ENCODE measurements at places on chromosomes 4 and X.

- DNase-seq = no peak
These were observed 211.1 kb downstream of the RELL1 start for GRCh38 chr4:37475087-37475486.

GRCh38 chr4:5770051-5770450 lies 59.0 kb downstream of the EVC start:
- DNase-seq = no peak

DNA sequence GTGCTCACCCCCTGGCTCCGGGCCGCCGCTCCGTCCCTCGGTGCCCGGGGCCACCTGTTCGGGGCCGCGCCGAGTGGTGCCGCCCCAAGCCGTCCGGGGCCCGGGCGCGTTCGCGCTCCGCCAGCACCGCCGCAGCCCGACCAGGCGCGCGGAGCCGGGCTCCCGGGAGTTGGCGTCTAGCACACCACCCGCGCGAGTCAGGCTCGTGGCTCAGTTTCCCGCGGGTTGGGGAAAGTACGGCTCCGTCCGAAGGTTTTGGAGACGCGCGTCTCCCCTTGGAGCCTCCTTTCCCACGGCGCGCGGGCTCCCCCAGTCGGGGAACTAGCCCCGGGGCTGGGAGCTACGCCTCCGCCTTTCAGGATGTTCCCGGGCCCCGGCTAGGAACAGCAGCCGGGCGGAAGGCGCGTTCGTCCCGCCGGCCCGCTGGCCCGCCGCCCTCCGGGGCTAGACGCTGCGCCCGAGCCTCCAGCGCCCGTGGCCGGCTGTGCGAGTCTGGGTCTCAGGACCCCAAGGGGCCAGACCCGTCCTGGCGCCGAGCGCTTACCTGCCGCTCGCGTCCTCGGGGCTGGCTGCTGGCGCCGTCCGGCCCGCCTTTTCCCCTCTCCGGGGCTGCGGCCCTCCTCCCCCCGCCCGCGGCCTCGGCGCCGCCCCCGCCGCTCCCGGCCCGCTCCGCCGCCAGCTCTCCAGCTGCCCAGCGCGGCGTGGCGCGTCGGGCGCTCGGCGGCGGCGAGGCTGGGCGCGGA lies at the start of gene ADGRG2:
ADGRG2 (minus strand) TSS at position 571 of the 743 bp plus-strand sequence. CDS start 53,634 bp downstream, outside the sequence.
- peak; percentile 83 for DNase-seq

GRCh38 chrX:103343105-103343504 lies 13.1 kb downstream of the TCEAL7 start:
- DNase-seq = no peak

GRCh38 chr4:139633195-139633594 lies 32.4 kb upstream of the MGST2 start:
- no peak for DNase-seq

DNA sequence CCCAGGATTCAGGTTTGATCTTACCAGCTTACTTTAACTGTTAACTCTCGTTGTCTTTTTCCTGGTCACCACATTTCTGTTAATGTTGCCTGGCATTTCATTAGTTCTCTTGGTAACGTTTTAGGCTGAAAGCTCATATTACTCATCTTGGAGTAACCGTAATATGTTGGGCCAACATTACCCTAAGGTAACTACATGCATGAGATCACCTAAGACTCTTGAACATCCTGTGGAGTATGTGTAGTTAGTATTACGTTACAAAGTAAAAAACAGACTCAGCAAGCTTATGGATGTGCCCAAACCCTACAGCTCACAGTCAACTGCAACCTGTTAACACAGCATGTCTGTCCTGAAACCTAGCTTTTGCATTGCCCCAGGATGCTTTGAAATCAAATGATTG lies 203.3 kb upstream of the HS3ST1 start:
- DNase-seq = no peak

- no peak for DNase-seq
These were observed 88.4 kb upstream of the TLL1 start for GRCh38 chr4:165784672-165785071.

DNA sequence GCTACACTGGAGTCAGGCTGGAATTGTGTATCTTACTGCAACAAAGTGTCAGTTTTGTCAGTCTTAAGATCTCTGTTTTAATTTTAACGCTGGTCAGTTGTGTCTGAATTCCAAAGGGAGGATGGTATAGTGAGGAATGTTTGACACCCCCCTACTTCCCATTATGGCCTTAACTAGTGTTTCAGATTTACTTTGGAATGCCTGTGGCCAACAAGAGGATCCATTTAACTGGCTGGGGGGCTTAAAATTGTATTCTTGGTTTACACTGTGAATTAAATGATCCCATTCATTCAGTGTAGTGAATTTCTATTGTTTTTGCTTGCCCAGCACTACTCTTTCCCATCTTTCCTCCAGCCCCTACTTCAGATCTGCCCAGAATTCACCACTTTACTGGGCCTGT lies 75.8 kb upstream of the IQCM start:
- DNase-seq = no peak

- DNase-seq = no peak
These were observed 7.2 kb upstream of the DDX60L start for GRCh38 chr4:168487282-168488035.

GRCh38 chrX:95628796-95629195 lies 1055.8 kb upstream of the DIAPH2 start:
- DNase-seq = no peak

DNA sequence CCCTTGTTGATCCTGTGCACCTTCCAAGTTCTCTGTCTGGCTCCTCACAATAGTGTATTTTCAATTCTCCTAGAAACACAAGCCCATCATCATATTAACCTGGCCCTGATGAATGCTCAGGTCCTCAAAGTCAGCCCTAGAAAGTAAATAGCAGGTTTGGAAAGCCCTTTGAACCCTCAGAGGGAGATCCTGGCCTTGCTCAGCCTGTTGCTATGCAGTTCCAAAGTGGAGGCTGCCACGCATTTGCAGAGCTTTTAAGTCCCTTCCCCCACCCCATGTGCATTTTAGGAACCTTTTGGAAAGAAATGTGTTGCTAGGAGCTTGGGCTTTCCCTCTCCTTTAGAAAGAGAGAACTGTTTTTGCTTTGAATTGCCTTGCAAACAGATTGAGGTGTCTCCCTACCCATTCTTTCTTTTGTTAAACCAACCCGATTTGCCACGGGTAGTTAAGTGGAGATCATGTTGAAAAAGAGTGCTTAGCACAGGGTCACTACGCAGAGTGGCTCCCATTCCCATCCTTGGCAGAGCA lies 12.2 kb downstream of the MAMLD1 start:
- DNase-seq = no peak

GRCh38 chr4:1792832-1793495 lies at the start of gene FGFR3:
FGFR3 (plus strand) TSS chr4:1793293; CDS start chr4:1793935, 642 bp downstream.
- DNase-seq = no peak

DNA sequence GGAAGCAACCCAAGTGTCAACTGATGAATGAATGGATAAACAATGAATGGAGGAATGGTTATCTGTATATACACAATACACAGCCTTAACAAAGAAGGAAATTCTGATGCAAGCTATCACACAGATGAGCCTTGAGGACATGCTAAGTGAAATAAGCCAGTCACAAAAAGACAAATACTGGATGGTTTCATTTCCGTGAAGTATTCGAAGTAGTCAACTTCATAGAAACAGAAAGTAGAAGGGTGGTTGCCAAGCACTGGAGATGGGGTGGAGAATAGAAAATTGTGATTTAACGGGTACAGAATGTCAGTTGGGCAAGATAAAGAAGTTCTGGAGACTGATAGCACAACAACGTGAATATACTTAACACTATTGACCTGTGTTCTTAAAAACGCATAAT lies 28.2 kb downstream of the CENPU start:
- DNase-seq = no peak

- peak; percentile 93 for DNase-seq
These were observed 14.5 kb downstream of the SPACA5 start for GRCh38 chrX:48021026-48021900.

GRCh38 chr4:84965553-84966381 lies 723 bp downstream of the WDFY3 start:
- DNase-seq = peak; percentile 84

DNA sequence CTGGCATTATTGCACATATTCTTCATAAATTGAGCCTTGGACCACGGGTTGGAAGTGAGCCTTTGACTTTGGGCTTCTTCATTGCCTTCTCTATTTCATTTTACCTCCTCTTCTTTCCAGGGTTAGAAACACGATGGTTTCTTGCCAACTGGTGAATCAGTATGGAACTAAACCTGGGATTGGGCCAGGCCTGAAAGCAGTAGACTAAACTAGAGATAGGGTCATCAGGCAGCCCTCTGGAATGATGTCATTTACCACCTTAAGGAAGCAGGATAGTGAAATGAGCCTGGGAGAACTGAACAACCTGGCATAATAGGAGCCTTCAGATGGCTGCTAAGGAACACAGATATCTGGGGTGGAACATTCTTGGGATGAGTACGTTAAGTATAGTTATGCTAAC lies 67.5 kb upstream of the ATP8A1 start:
- no peak for DNase-seq

- peak; percentile 85 for DNase-seq
These were observed 133.9 kb downstream of the AFAP1 start for GRCh38 chr4:7805533-7806337.

DNA sequence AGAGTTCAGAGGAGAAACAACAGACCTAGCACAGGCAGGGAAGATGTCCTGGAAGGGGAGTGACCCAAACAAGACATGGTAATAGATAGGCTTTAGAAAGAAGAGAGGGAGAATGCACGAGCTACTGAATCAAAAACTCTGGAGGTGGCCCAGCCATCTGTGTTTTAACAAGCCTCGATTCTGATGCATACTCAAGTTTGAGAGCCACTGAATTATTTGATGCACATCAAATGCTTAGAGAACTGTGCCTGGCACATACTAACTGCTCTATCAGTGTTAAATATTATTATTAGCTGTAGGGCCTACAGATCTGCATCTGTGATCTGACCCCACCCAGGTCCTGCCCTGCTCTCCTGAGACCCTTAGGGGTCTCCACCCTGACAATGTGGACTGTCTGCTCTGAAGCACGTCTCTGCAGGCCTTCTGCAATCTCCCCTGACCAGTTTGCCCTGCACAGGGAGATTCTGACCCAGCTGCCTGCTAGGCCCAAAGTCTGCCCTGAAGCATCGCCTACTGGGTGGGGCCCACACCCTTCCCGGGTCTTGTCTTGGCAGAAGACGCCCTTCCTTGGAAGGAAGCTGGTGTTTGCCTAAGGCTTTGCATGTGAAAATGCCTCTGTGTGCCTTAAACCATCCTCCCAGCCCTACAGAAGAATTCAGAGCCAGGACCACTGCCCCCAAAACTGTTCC lies 201.5 kb upstream of the KLF3 start:
- no peak for DNase-seq

DNA sequence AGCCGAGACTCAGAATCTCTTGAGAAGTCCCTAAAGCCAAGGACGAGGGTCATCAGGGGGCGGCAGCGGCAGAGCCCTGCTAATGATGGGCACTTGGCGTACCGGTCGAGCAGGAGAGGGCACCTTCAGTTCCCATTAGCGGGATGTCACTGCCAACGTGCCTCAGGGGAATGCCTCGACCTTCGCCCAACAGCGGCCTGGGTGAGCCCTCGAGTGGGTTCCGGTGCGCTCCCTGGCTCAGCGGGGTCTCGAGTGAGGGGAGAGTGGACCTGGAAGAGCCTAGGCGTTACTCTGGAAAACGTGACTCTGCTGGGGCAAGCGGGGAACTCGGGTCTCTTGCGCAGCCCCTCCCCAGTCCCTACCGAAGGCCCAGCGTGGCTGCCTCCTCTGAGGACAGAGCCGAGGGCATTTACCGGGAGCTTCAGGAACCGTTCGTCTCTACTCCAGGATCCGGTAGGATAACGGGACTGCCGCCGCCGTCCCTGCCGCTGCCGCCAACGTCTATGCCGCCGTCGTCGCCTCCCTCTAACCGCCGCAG lies 36.9 kb downstream of the PGRMC1 start:
- DNase-seq = no peak

DNA sequence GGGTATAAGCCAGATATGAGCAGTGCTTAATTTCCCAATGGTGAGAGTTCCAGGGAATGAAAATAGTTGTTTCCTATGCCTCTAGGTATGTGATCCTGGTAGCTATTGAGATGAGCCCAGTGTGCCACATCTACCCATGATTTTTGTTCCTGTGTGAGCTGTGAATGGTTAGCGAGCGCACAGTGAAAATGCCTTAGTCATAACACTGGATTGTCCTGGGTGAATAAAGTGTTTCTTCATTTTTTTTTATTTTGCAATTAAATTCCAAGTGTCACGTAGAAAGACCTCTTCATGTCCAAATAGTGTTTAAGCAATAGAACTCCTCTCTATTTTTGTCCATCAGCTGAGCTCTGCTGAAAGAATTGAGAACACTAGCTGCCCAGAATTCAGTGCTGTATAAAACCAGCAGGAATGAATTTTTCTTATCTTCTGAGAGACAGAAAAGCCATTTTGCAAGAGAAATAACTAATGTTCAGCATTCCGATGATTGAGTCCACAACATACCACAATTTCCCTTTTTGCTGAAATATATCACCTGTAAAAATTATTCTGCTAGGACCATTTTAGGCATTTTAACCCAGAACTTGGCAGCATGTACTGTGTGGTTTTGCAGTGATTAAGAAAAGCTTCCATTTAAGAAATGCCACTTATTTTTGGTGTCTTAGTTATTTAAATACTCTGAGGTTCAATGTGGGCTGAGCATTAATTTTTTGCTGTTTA lies 5.6 kb downstream of the MAOA start:
- DNase-seq = no peak

DNA sequence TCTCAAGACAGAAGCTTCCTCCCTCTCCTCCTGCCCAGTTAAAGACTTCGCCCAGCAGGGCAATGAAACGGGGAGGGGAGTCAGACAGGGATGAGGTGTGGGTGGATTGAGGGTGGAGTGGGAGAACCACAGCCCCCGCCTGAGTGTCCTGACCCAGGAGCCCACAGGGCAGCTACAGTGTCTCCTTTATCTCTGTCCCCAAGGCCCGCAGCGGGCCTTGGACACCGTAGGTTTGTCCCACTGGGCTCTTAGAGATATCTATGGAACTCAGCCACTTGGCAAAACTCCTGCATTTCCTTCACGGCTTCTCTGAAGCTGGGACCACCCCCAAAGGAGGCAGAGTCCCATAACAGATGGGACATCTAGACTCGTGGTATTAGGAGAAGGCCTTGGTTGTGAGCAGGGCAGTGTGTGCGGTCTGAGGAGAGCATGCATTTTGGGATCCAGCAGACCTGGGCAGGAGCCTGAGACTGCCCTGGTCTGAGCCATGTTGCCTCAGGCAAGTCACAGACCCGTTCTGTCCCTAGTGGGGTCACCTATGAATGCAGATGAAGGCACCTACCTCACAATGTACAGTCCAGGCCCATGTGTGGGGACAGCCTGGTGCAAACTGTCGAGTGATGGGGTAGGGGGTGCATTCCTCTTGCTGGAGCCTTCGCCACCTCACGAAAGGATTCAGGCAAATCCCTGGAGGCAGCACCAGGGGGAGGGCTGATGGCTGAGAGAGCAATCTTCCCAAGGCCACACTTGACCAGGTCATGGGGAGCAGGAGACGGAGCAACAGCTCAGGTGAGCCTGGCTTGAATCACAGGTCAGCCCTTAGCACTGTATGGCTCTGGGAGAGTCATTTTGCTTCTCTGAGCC lies 225.7 kb upstream of the PSAPL1 start:
- no peak for DNase-seq

DNA sequence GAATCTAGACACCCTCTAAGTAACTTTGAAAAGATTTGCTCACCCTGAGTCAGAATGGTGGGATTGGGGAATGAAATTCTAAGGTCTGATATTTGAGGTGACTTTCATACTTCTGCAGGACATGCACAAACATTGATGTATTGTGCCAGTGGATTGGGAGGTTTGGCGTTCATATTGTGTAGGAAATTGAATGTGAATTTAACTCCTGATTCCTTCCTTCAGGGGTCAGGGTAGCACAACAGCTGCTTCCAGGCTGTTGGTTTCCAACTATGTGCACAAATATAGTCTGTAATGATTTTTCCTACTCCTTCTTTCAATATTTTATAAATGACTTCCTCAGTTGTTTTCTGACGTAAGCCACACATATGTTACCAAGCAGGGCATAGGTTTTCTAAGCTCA lies 3.1 kb downstream of the IL1RAPL1 start:
- DNase-seq = no peak

GRCh38 chrX:136182414-136182813 lies 35.1 kb downstream of the FHL1 start:
- no peak for DNase-seq

All from posterior vena cava (tissue), 2 donors.